NCI-H69 (cell line): ENCODE measurements at places on chromosomes 3 and 15.

DNA sequence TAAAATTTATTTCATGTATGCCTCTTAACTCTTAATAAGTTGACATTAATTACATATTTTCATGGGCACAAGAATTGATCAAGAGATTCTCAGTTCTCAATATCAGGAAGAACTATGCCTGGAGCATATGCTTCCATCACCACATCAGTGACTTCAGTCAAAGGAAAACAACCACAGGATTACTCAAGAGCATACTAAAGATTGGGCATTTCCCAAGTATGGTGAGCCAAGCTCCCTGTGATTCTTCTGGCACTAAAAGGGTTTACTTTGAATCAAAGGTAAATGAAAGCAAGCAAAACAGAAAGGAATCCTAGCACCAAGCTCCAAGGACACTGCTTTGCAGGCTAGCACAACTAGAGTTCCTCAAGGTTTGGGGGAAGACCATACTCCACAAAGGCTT, 44.6 kb downstream of the FMN1 start:
- DNase-seq: no peak

GRCh38 chr3:152113413-152113812, 155.3 kb upstream of the MBNL1 start:
- DNase-seq: no peak

GRCh38 chr15:59258317-59258716, 51.7 kb downstream of the LDHAL6B start:
- DNase-seq: no peak

DNA sequence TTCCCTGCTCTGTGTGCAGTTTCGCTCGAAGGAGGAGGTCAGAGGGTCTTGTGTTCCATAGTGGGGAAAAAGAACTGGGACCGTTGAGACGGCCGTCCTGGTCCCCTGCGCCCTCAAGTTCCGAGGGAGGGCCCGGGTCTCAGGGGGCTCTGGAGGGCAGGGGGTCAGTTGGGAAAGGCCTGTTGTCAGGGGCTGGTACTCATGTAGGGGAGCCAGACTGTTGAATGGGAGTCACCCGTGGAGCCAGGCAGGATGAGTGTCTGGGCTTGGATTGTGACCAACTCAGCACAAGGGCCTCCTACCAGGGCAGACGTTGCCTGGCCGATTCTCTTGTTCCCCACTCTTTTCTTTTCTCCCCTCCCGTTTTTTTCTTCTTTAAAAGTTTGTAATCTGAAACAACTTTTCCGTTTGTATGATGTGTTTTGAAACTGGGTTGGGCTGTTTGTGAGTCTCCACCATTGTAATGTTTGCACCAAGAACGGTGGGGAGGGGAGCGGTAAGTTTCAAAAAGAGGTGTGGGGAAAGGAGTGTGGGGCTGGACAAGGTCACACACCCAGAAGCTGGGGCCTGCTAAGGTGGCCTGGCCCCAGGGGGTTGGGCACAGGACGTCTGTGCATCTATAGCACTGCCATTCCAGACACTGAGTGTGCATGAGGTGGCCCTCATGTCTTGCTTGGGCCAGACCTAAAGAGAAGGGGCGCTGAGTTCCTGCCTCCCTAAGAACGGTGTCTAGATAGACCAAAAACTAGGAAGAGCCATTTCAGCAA, 1.1 kb downstream of the CMTM7 start:
- DNase-seq: no peak
